ENCODE measurements at places on chromosomes 16 and 17.
A peak's percentile ranks its signal among the peaks of the same experiment; 100 is the strongest.

GRCh38 chr17:61770752-61771533 is 92.4 kb downstream of the BRIP1 start:
- DNase-seq: no peak

DNA sequence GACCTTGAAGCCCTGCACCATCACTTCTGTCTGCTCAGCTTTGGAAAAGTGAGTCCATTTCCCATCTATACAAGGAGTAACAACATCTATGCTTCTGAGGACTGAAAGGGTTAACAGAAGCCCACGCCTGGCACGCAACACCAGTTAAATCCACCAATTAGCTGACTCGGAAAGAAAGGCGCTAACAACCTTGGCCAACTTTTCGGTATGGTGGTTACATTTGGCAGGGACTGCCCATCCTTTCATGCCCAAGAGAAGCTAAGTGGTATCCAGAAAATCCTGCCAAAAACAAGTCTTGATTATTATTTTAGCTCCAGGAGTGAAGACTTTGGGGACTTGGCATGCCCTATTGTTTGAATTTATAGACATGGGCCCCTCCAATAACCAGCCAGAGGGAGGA is 202.3 kb upstream of the RPL38 start:
- DNase-seq: no peak

- DNase-seq: no peak
Measured at GRCh38 chr17:76336756-76337412, 16.8 kb downstream of the PRPSAP1 start.

DNA sequence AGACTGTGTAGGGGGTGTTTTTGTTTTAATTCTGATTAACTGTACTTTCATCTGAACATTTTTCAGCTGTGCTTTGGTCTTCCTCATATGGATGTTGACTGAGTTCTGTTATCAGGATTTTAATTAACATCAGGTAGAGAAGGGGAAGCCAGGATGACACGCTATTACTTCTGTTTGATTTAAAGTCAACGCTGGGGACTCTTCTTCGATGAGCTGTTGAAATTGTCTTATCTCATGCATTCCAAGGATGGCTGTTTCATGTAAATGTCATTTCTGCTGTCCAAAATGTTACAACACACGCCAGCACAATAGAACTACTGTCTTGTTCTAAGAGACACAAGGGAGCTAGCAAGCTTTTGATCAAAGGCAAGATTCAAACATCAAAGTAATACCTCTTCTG is 263.3 kb upstream of the CDH5 start:
- DNase-seq: no peak

DNA sequence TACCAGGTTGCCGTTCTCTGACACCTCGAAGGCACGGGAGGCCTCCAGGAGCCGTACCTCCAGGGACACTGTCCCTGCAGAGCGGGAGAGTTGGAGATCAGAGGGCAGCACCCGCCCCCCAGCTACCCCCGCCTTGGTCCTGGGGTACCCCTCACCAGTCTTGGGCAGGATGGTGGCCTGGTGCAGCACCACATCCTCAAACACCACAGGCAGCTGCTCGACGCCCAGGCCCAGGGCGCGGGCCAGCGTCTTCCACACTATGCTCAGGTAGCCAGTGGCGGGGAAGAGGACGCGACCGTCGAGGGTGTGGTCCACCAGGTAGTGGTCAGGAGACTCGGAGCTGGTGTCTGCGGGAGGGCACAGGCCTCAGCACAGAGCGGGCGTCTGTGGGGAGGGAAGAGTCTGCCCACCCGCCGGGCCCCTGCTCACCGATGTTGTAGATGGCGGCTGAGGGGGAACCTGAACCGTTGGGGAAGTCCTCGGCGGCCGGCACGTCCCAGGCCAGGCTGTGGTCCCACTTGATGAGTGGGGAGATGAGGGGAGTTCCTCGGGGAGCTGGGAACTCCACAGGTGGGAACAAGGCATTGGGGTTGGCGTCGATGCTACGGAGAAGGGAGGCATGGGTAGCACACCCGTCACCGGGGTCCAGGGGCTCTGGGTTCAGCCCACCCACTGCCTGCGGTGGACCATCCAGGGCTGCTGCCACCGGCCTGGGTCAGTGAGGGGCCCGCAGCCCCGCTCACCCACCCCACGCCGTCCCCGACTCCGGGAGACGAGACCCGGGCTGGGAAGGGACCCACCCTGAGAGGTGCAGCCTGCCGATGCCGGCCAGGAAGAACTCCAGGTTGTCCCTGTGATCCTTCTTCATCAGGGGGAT is 9.8 kb downstream of the FASN start:
- DNase-seq: no peak

DNA sequence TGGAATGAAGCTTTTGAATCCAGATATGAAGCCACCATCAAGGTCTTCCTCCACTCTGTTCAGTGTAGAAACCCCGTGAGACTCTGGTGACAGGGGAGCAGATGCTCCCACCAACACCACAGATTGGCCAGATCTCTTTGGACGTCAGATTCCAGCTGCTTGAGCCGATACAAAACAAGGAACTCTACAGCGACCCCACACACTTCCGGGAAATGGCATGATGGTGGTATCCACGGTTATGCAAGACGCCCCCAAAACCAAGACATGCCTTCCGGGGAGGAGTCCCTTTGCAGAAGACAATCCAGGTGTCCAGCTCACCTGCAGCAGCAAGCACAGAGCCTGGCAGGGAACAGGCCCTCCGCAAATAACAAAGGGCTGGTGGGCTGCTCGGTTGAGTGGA is 19.8 kb upstream of the PITPNA start:
- DNase-seq: no peak

- DNase-seq: no peak
Measured at GRCh38 chr17:2403044-2403443, 2.2 kb upstream of the MNT start.

- DNase-seq: peak; percentile 33
Measured at GRCh38 chr16:85296859-85297660, 184.8 kb upstream of the CIBAR2 start.

DNA sequence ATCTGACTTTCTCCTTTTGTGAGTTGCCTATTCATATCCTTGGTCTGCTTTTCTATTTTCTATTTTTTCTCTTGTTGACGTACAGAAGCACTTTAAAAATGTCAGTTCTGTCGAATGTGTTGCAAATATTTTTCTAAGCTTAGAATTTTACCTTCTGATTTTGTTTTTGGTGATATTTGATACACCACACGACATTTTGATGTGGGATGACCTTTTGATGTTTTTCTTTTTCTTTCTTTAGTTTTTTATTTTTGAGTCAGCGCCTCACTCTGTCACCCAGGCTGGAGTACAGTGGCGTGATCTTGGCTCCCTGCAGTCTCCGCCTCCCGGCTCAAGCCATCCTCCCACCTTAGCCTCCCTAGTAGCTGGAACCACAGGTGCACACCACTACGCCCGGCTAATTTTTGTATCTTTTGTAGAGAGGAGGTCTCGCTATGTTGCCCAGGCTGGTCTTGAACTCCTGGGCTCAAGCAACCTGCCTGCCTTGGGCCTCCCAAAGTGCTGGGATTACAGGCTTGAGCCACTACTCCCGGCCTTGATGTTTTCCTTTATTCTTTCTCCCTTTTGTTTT is 39.6 kb downstream of the WSB1 start:
- DNase-seq: no peak

GRCh38 chr16:52652033-52652432 is 105.1 kb upstream of the TOX3 start:
- no peak for DNase-seq

DNA sequence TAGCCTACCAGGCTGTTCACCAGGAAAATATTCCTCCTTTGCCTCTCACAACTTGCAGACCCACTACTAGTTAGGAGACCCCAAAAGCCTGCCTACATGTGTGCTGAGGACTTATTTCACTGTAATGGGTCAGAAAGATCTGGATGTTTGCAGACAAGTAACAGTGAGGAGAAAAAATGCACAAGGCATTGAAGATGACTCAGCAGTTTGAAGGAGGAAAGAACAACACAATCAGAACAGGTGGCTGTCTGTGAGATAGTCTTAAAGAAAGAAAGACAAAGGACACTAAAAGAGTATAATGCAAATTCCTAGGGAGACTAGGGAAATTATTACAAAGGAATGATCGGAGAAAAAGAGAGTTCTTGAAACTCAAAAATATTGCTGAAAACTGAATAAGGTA is 69.0 kb downstream of the ANKFN1 start:
- no peak for DNase-seq

DNA sequence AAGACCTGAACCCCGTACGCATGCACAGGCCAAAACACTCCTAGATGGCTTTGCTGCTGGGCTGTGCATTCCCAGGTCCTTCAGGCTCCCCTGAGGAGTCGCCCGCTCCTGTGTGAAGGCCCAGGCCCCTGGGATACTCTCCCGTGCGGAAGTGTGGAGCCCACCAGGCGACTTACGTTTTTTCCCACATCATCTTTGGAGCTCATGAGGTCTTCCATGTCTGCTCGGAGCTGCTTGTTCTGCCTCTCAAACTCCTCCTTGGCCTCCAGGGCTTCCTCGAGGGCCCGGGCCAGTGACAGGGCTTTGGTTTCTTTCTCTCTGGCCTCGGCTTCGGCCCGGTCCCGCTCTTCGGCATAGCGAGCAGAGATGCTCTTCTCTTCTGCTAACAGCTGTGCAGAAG is 56.4 kb downstream of the NDEL1 start:
- DNase-seq: no peak

GRCh38 chr17:73455767-73456166 is 144.0 kb upstream of the CDC42EP4 start:
- DNase-seq: no peak

- no peak for DNase-seq
Measured at GRCh38 chr17:61997664-61998063, 67.4 kb downstream of the MED13 start.

GRCh38 chr16:48054881-48055601 is 100.8 kb downstream of the ABCC12 start:
- no peak for DNase-seq

GRCh38 chr17:33745047-33745760 is 452.1 kb upstream of the ASIC2 start:
- no peak for DNase-seq

- peak; percentile 15 for DNase-seq
Measured at GRCh38 chr17:2749784-2750181, 331 bp upstream of the CCDC92B start.

- DNase-seq: no peak
Measured at GRCh38 chr16:88539261-88539651, 30.9 kb upstream of the ZC3H18 start.

- DNase-seq: no peak
Measured at GRCh38 chr16:77738706-77739558, 16.6 kb downstream of the NUDT7 start.

GRCh38 chr16:75107505-75107904 is 9.1 kb downstream of the LDHD start:
- DNase-seq: no peak

DNA sequence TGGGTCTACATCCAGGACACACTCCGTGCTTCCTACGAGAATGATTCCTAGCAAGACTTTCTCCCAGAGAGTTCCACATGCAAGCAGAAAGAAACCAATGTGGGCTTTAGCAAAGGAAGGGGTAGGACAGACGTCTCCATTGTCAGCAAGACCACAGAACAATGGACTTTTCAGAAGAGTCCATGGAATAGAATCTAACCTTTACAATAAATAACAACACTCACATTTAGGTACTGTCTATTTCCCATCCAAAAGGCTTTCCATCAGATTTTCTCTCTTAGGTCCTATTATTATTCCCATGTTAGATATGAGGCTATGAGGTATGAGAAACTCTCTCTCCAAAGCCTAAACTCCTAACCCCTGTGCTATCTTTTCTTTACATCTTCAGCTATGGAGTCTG is 360.9 kb downstream of the GRIN2A start:
- no peak for DNase-seq

- DNase-seq: no peak
Measured at GRCh38 chr17:32931686-32932085, 3.7 kb downstream of the TMEM98 start.

- no peak for DNase-seq
Measured at GRCh38 chr17:57806167-57806830, 43.5 kb downstream of the MRPS23 start.
